ENCODE measurements at places on chromosomes 12 and 14.
A peak's percentile ranks its signal among the peaks of the same experiment; 100 is the strongest.

GRCh38 chr12:115835445-115835844 is 442.0 kb downstream of the MED13L start:
- no peak for DNase-seq

DNA sequence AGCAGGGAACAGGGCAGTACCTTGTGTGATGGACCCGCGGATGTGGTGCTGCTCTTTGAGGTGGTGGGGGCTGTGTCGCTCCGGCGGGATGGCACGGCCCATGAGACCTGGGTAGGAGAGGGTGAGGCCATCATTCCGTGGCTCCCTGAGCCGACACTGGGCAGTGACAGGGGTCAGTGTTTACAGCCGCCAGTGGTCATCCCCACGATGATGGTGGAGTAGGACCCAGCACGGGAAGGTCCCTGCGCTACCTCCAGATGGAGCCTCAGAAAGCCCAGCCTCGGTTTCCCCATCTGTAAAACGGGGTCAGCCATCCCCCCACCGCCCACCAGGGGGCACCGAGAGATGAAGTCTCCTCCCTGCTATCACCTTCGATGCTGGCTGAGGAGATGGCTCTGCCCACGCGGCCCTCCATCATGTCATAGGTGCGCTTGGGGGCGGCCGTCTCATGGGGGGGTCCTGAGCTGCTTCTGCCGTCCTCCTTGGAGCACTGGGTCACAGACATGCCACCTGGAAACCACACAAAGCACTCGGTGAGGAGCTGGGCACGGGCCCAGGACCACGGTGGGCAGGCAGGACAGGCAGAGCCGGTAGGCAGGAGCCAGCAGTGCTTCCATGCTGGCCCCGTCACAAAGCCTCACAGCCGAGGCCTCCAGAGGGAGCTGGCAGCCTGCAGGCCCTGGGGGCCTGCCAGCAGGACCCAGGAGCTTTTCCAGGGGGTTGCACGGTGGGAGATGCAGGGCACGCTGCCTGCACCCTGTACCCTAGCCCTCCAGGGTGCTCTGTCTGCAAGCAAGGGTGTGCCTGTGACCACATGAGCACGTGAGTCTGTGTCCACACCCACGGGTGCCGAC is 53.1 kb downstream of the RFLNA start:
- no peak for DNase-seq

GRCh38 chr12:103387385-103387784 is 108.4 kb downstream of the C12orf42 start:
- no peak for DNase-seq

DNA sequence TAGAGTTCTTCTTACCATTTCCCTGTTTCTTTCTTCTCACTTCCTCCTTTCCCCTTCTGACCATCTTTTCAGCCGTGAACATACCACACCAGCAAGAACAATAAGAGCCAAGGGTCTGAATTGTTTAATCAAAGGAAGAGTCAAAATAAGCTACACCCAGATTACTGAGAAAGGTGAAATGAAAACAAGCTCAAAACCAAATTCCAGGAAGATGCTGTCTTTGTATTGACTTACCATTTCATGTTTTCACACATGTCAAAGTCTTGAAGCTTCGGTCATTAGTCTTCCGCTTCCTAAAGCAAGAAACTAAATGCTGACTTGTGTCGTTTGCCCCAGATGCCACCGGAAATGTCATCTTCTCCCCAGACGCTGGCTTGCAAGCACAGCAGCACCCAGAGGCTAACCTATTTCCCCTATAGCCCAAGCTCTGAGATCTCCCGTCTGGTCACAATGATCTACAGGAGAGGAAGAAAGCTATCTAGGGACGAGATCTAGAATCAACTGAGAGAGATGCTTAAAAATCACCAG is 136.5 kb upstream of the AMIGO2 start:
- DNase-seq, result peak; percentile 91

DNA sequence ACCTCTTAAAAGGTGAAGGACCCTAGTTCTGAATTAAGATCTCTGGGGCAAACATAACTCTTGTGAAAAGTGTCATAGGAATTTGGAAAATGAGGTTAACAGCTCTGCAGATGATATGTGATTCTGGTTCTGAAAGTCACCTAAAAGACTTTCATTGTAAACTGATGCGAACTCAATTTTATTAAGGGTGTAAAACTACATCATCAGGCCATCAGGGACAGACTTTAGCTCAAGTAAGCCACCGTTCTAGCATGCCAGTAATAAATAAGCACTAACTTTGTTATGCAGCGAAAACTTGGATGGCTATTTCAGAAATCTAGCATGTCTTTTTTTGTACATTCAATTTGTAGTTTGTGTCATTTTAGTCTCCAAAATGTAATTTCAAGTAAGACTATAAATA is 61.6 kb downstream of the R3HDM2 start:
- DNase-seq, result no peak

GRCh38 chr12:103817791-103818190 is 23.2 kb downstream of the NT5DC3 start:
- DNase-seq, result no peak

DNA sequence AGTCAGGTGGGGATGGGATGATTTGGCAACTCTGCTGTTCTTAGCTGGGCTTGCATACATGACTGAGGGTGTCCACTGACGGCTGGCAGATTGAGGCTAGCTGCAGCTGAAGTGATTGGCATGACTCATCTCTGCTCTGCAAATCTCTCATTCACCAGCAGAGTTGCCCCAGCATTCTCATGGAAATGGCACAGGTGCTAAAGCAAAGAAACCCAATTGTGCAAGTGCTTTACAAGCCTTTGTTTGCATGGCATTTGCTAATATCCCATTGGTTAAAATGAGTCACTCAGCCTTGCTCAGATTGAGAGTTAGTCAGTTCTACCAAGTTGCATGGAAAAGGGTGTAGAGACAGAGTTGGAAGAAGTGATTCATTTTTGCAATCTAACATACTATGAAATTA is 389.7 kb upstream of the FAR2 start:
- DNase-seq, result no peak

DNA sequence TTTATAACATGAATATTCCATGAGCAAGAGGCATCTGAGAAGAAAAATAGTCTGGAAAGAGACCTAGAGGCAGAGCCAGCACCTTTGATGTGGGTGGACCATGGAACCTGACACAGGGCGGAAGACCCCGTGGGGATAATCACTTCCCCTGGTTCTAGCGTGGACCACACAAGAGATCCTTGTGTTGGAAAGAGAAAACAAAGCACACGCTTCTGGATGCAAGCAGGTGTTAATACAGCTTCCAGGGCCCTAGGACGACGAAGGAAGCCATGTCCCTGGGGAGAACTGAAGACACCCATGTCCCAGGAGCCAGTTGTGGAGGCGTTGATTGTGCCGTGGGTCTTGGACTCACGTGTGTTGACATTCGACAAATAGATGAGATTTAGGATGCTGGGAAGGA is 102.9 kb downstream of the ADGRD1 start:
- DNase-seq, result no peak

- no peak for DNase-seq
Observed at GRCh38 chr12:75564398-75564797, 53.0 kb upstream of the KRR1 start.

- DNase-seq, result no peak
Observed at GRCh38 chr14:21656980-21657379, 3.3 kb downstream of the OR4E2 start.

- no peak for DNase-seq
Observed at GRCh38 chr12:50822082-50822481, 20.6 kb upstream of the TMPRSS12 start.

DNA sequence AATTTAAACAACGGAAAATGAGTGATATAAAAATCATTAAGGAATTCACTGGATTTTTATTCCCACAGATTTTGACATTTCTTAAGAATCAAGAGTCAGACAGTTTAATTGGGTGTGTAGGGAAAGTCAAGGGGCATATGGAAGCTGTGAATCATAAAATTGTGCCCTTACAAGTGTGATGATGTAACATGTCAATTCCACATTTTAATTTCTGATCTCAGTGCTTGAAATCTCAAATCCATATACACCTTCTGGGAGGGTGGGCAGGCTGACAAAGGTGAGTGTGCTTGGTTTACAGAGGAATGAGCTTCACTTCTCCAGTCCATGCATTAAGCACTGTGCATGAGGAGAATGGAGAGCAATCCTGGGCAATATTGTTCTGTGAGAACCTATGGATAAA is 1.0 kb upstream of the KRT6A start:
- no peak for DNase-seq

DNA sequence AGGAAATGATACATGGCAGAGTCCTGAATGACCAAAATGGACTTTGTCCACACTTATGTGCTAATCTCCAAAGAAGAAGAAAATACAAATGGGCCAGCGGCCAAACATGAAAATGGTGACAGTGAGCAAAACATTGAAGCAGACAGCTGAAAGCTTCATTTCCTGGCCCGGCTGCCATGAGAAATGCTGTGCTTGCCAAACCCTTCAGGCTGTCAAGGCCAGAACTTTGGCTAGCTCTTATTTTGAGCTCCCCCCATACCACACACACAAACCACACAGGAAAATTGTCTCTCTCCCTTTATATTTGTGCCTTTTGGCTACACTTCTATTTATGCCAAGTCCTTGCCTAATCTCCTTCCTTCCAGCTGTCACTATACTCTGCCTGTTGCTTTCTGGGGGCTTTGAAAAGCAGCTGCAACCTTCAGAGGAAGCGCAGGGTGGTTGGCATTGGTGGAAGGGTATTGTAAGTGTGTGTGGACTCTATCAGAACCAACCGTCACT is 323.8 kb downstream of the RAD51B start:
- no peak for DNase-seq

Measured in CD4-positive, alpha-beta T cell treated with Interleukin-4 for 1 hour (primary cell).